ENCODE measurements at places on chromosomes 6 and 20.

- no peak for DNase-seq
Observed at GRCh38 chr6:152458648-152459644, 178.2 kb downstream of the SYNE1 start.

DNA sequence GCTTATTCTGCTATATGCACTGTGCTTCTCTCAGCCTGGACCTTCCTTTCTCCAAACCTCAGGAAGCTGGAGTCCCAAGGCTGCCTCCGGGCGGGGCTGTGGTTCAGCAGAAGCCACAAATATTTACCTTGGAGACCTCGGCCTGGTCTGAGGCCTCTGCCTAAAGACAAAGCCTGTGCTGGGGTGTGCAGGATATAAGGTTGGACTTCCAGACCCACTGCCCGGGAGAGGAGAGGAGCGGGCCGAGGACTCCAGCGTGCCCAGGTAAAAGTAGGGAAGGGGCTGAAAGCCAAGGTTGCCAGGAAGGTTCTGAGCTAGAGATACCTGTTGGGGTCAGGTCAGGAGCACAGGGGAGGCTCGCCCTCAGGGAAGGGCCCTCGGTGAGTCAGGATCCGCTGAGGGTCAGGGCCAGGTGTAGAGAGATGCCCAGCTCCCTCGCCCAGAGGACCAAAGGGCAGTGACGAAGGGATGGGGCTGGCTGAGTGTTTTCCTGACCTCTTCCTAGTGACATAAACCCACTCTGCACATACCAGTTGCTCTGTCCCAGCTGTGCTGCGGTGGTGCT lies at the start of gene BPIFB1:
Gene BPIFB1 (plus strand): TSS at position 224 of the 565 bp plus-strand sequence. CDS start 2,860 bp downstream, outside the sequence.
- no peak for DNase-seq

- no peak for DNase-seq
Observed at GRCh38 chr6:21241231-21242130, 352.1 kb upstream of the SOX4 start.

DNA sequence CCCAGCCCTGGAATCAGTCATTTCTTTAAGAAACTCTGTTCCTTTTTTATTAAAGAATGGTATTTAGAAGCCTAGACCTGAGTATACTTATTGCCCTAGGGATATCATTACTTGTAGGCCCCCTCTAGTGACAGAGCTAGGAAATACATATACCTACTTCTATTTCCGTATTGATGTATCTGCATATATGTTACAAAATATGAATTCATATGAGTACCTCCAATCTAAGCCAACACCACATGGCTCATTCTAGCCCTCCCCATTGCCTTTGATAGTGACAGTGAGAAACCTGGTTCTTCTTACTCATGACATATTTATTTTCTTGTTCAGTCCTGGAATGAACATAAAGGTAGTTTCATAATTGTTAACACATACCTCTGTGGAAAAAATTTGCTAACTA lies 137.2 kb downstream of the FARS2 start:
- DNase-seq = peak; percentile 71

DNA sequence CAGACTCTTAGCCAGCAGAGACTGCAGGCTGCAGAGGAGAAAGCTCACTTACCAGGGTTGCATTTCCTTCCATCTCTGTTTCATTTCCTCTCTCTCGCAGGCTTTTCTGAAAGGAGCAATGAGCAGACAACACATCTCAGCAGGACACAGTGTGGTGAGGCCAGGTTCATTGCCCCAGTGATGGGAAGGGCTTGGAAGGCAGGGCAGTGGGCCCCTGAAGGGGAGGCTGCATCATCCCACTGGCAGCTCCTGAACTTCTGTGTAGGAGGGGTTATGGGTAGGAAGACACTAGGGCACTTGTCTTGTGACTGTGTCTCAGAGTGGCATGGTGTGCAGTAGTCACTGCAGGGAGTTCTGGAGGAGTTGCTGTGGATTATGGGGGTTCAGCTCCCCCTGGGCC lies 246.8 kb downstream of the QKI start:
- DNase-seq = no peak

DNA sequence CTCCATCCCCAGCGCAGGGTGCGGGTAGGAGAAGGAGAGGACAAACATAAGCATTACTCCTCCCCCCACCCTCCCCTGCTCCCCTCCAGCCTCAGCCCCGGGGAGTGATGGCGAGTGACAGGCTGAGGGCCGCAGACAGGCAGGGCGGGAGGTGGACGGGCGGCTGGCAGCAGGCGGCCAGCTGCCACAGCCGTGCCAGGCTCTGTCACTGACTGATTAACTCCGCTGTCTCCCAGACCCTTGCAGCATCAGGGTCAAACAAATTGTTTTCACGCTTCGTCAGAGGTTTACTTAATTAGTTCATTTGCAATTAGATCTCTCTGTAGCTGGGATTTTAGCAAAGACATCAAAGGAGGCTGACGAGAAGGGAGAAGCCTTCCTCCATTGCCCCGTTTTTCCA lies 41.9 kb downstream of the FOXP4 start:
- DNase-seq = no peak

GRCh38 chr6:27025351-27025750 lies 222.2 kb upstream of the PRSS16 start:
- no peak for DNase-seq

DNA sequence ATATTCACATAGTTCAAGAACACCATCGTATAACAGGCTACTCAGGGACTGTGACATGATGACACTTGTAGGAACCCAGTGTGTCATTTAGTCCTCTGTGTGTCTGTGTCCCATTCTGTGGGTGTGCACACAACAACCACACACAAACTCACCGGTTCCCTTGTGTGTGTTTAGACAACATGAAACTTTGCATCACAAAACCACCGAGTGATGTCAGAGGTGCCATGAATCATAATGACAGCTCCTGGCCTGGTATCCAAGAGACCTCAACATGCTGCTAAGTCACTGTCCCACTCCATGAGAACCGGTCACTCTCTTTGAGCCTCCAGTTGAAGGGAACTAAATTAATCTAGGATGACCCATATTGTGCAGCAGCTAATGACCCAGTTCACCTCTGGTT lies 421.3 kb downstream of the PREX1 start:
- DNase-seq = no peak

GRCh38 chr6:124040655-124041054 lies 237.0 kb downstream of the NKAIN2 start:
- DNase-seq = no peak

- no peak for DNase-seq
Observed at GRCh38 chr6:7496266-7496875, 45.1 kb upstream of the DSP start.

- DNase-seq = no peak
Observed at GRCh38 chr6:154241581-154241980, 115.0 kb downstream of the IPCEF1 start.

GRCh38 chr20:61887596-61888093 lies 178.0 kb downstream of the TAF4 start:
- no peak for DNase-seq

GRCh38 chr6:3740551-3741476 lies 10.7 kb downstream of the PXDC1 start:
- DNase-seq = no peak

DNA sequence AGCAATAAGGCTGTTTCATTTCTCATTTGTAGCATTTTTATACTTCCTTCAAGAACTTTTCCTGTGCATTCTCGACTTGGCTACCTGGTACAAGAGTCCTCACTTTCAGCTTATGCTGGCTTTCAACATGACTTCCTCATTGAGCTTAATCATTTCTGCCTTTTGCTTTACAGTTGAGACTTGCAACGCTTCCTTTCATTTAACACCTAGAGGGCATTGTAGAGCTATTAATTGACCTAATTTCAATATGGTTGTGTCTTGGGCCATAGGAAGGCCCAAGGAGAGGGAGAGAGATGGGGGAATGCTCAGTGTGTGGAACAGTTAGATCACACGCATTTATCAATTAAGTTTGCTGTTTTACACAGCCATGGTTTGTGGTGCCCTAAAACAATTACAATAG lies 37.2 kb downstream of the SLC22A2 start:
- DNase-seq = peak; percentile 3

DNA sequence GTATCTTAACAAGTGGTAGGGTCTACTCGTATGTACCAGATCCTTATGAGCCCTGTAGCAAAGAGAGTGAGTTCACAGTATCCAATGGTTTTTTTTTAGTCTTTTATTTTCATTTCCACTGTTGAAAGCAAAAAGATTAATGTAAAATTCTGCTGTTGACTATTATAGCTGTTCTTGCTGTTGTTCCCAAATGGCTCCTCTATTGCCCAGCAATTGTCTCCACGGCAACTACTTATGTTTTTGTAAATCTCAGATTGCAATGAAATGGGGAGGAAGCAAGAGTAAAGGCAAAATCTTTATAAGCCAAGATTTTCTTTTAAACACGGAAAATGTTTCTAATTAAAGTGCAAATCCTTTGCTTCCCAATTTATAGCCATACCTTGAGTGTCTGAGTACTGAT lies 406.1 kb downstream of the EPM2A start:
- no peak for DNase-seq

- DNase-seq = no peak
Observed at GRCh38 chr20:37520419-37520955, 563 bp upstream of the NNAT start.

DNA sequence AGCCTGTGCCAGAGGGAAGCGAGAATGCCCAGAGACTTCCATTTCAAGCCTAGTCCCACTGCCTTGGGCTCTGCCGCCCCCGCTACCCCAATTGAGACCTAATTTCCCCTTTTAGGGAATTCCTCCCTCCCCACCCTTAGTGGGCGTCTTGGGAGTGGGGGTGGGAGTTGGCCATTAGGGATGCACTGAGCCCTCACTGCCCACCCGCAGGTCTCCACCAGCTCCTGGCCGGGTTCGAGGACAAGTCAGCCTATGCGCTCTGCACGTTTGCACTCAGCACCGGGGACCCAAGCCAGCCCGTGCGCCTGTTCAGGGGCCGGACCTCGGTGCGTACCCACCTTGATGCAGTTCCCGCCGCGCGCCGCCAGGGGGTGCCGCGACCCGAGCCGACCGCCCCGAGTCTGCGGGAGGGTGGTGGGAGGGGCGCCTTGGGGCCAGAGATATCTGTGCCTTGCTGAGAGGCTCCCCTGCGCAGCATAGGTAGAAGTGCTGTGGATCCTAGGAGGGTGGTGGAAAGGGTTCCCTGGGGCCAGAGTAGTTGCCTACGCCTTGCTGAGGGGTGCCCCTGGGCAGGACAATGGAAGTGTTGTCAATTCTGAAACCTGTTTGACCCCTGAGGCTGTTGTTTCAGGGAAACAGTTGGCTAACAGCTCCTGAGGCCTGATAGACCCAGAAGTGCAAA lies 9.2 kb downstream of the ITPA start:
- peak; percentile 82 for DNase-seq

- DNase-seq = peak; percentile 53
Observed at GRCh38 chr20:50625986-50626677, 65.2 kb downstream of the RIPOR3 start.

DNA sequence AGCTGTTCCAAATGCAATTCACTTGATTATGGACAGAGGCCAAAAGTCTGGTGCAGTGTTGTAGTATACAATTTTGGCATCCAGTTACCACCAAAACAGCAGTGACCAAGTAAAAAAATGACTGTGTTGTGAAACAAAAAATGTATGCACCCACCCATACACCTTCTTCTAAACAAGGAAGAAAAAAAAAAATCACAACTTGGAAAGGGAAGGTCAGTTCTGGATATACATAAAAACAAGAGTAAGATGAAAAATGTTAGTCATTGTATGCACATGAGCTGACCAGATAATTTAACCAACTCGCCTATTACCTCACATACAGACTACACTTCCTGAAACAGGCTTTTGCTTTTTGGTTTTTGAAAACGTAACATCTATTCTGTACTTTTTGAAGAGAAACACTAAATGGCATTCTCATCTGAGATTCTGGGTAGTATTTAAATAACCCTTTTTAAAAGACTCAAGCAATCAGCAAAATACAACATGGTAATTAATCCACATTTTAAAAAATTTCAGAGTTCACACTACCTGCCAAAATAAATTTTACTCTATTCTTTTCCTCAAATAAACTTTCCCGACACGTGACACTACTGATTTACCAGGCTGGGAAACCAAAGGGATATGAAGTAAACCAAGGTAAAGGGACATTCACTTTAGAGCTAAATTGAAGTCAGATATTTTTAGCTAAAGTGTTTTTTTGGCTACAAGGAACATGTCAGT lies 141.6 kb upstream of the SHLD1 start:
- DNase-seq = peak; percentile 88

GRCh38 chr6:74319292-74319691 lies 623.3 kb downstream of the CD109 start:
- DNase-seq = no peak

DNA sequence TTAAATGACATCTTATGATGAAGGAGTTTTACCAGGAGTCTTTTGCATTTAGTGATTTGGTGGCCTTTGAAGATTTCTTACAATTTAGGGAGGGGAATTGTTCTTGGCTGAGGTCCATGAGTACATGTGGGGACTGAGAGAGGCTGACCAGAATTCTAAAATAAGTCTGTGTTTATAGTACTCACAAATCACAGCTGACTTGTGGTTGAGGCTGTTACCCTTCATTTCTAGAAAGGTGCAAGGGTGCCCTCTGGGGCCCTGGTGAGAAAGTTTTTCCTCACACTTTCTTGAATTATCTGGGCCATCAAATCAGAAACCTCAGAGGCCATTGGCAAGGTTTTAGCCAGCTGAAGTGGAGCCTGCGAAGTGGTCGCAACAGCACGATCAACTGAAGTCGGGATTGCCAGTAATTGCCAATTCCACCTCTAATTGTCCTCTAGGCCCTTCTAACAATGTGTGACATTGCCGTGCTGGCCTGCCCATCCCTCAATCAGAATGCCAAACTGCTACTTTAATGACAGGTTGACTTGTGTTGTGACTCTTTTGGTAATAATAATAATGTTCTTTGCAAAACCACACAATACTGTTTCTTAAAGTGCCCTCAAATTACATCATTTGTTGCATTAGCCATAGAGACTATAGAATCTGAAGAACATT lies 221.6 kb downstream of the OGFRL1 start:
- no peak for DNase-seq

DNA sequence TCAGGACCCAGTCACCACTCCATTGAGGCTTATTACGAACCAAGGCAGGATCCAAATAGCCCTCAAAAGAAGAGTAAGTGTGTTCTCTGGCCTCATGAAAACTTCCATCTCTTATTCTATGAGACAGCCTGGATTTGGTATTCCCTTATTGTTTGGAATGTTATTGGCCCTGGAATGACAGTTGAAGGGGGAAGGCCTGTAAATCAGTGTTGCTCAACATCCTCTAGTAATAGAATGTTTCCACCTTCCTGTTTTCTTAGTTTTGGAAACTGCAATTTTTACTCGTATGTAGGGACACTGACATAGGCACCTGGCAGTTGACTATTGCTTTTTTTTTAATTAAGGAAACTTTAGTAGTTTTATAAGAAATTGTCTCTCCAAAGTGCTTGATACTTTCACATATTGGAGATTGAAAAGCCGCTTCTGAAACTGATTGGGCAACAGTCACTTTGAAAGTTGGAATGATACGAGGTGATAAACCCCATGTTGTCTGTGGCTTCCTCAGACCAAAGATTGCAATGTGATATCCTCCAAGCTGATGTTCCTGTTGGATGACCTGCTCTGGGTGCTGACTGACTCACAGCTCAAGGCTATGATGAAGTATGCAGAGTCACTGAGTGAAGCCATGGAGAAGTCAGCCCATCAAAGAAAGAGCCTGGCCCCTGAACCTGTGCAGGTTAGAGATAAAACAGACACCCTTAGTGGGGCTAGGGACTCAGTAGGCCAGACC lies 43.1 kb downstream of the BLTP3A start:
- peak; percentile 50 for DNase-seq
